ENCODE measurements at places on chromosomes 4 and X.

- DNase-seq, result no peak
Measured at GRCh38 chrX:67749536-67749935, 205.7 kb downstream of the AR start.

- no peak for DNase-seq
Measured at GRCh38 chr4:155614111-155614762, 52.4 kb upstream of the GUCY1A1 start.

- no peak for DNase-seq
Measured at GRCh38 chrX:140391313-140391712, 113.6 kb downstream of the SOX3 start.

DNA sequence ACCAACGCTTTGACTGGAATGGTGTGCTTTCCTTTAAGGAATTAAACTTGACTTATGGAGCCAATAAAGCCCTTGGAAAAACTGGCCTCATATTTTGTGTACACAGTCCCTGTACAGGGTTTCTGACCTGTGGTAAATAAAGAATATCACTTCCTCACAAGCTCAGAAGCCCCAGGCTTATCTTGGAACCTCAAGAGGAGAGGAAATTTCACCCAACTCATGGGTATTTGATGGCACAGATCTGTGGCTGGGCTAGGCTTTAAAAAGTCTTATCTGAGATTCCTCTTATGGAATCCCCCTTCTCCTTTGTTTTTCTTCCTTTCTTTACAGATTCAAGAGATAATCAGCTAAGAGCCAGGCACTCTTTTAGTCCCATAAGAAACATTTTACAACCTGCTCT, 89.3 kb upstream of the USP38 start:
- no peak for DNase-seq

DNA sequence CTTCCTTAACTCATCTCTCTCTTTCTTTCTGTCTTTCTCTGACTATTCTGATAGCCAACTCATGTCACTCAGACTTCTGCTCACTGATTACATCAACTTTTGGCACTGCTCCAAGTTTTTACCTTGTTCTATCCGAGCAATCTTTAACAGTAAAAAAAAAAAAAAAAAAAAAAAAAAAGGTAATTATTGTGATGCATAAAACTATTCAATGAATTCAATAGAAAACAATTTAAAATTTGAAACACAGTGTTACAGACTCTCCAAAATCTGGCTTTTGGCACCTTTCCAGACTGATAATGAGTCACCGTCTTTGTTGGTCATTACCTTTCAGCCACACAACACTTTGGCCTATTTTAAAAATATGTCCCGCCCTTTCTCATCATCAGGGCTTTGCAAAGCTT, 229.5 kb downstream of the GALNTL6 start:
- no peak for DNase-seq
